Pancreas (tissue), 10 donors: ENCODE measurements at places on chromosomes 1 and 21.

- DNase-seq, result no peak
Observed at GRCh38 chr1:243710467-243710866, 139.6 kb downstream of the AKT3 start.

DNA sequence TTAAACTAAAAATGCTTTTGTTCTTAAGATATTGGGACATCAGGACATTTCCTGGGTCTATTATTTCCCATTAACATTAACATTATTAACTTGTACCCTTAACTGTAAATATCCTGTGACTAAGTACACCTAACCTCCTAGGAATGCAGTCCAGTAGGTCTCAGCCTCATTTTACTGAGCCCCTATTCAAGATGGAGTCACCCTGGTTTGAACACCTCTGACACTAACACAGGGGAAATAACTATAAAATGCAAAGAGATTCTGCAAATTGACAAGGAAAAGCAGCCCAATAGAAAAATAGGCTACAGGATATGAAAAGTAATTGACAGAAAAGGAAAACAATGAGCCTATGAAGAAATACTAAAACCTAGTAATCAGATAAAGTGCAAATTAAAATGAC, 11.6 kb upstream of the NCMAP start:
- no peak for DNase-seq

DNA sequence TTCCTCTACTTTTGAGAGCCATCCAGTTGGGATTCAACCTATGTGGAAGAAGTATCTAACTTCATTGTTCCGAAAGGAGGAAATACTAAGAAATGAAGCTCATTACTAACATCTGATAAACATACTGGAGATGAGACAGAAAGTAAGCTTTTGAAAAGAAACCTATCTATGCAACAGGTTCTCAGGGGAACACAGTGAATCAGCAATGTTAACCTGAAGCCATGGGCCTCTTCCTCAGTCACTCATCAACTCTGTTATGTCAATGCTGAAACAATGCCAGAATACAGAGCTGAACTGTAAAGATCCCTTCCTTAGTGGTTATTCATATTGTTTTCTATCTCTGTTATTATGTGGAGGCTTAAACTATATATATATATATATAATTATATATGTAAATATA, 55.5 kb upstream of the ESRRG start:
- DNase-seq, result no peak

DNA sequence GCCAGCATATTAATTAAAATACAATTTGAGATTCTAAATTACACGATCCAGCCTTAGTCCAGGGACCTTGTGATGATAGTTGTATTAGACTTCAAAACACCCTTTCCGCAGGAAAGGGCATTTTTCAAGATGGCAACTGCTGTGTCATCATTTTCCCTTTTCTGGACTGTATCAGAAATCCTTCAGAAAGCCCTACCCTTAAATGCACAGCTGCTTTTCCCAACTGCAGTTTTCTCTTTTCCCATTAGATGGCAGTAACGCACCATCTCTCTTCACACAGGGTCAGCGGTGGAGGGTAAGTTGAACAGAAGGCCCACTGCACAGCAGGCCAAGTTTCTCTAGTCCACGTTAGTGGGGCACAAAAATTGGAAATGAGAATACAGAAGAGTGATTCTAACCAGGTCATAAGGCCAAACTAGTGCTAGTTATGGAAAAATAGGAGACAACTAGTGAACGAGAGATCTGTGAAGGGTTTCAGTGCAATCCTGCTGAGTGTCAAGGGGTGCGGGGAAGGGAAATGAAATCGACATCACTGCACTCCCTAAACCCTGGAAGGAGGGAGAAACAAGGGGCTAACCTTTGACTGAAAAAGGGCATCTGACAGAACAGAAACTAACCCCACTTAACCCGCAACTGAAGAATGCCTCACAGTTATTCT, 22.1 kb upstream of the TDRD10 start:
- DNase-seq, result peak; percentile 53

DNA sequence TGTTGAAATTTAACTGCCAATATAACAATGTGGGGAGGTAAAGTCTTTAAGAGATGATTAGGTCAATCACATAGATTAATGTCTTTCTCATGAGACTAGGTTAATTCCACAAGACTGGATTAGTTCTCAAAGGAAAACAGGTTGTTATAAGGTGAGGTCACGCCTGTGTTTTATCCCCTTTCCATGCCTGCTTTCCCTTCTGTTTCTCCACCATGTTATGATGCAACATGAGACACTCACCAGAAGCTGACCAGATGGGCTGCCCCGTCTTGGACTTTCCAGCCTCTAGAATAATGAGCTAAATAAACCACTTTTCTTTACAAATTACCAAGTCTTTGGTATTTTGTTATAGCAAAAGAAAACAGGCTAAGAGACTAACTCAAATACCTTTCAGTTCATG, 70.8 kb downstream of the DDAH1 start:
- DNase-seq, result no peak

GRCh38 chr1:55695151-55695550, 480.0 kb upstream of the USP24 start:
- DNase-seq, result no peak

- DNase-seq, result no peak
Observed at GRCh38 chr1:77222496-77222895, 3.3 kb upstream of the PIGK start.

DNA sequence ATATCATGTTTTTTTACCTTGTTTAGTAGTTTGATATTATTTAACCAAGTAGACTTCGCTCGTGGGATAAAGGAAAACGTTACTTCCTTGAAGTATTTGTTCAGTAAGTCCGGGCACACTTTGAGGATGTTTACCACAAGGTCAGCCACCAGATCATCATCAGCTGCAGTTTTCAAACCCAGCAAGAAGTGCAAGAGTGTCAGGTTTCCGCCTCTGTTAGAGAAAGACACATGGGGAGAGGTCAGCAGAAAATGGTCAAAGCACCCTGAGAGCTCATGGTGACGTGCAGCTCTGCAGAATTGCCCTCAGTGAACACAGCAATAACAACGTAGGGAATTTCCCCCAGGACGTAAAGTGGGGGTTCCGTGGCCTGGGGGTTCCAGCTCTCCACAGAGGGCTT, 24.4 kb downstream of the URB1 start:
- no peak for DNase-seq

GRCh38 chr21:28883931-28884330, 108.7 kb downstream of the LTN1 start:
- DNase-seq, result no peak

GRCh38 chr1:153597206-153597605, 15.7 kb downstream of the S100A16 start:
- DNase-seq, result no peak

DNA sequence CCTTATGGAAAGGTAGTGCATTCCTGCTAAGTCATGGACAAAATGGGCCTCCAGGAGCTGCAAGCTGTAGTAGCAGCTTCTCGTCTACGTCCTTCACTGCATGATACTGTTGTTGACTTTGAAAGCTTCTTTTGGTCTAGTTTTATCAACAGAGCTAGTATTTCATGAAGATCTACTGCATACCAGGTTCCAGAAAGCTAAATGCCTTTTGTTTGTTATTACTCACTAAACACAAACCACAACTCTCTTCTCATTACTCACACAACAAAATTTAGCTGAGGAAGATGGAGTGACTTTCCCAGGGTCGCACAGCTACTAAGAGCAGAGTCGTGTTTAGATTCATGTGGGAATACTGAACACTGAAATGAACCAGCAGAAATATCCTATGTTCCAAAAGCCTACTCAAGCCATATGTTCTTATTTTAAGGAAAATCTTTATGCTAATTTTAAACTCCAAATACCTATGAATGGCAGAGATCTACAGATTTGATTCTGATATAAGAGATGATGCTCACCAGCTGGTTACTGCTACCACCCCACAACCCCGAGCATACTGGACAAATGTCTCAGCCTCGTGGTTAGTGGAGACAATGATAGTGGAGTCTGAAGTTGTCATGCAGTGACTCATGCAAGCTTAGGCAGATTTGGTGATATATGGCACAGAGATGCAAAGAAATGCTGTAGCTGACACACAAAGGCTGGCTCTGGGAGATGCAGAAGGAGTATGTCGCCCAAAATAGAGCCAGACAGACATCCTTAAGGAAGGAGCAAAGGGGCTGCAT, 20.6 kb downstream of the PGBD2 start:
- no peak for DNase-seq

DNA sequence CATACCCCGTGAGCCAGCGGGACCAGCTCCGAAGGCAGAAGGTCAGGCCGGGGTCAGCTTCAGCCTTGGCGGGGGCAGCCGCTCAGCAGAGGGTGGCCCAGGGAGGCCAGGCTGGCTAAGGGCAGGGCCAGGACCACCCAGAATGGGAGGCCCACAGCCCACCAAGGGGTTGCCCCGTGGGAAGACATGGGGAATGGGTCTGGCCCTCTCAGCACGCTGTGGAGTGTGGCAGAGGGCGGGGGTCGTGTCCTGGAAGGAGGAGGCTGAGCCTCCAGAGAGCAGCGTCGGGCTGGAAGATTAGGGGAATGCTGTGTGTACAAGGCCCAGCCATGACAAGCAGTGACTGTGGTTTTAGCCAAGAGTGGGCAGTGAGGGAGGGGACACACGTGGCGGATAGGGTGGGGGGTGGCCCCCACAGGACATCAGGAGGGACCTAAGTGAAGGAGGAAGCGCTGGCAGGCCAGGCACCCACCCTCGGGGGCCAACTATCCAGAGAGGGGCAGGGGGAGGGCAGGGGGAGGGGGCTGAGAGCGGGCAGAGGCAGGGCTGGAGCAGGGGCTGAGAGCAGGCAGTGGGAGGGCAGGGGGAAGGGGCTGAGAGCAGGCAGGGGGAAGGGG, 43.9 kb upstream of the POFUT2 start:
- DNase-seq, result no peak

DNA sequence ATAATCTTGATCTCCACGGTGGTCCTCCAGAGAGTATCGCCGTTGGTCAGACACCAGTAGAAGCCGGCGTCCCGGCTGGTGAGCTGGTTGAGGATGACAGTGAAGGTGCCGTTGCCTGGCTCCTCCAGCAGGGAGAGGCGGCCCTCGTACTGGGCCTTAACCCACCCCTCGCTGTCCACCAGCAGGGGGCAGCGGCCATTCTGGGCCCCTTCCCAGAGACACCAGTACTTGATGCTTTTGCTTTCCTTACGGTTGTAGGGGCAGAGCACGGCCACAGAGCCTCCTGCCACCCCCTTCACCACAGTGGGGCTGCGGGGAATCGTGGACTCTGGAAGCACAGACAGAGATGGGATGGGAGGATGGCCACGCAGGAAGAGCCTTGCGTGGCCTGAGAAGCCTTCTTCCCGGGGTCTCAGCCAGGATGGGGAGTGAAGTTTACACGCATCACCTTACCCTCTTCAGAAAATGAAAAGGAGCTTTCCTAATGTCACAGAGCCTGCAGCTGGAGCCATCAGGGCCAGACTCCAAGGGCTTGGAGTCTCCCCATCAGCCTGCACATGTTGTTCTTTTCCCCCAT, 10.7 kb downstream of the PIGR start:
- peak; percentile 61 for DNase-seq

DNA sequence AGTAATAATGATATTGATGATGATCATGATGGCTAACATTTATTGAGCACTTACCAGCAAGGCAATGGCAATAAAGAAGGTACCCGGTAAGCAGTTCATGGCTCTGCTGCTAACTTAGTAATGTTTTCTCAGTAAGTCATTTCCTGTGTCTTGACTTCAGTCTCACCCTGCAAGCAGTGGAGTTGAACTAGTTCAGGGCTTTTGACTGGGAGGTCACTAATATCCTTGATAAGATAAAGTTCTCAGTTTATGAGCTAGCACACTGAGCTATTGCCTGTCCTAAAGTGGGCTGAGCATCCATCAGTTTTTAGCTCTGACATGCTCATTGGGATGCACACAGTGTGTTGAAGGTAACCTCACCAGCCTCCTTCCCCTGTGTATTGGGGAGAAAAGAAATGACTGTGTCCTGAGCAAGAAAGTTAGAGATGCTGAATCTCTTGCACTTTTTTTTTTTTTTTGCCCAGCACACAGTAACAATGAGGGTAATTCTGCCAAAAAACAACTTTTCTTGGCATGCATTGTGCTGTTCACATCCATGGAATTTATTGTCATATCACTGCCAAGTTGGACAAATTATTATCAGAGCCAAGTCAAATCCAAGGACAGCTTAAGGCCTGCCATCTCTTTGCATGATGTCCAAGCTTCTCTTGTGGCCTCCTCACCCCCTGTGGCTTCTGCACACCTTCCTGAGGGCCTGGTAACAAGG, 55.5 kb upstream of the GADD45A start:
- no peak for DNase-seq

DNA sequence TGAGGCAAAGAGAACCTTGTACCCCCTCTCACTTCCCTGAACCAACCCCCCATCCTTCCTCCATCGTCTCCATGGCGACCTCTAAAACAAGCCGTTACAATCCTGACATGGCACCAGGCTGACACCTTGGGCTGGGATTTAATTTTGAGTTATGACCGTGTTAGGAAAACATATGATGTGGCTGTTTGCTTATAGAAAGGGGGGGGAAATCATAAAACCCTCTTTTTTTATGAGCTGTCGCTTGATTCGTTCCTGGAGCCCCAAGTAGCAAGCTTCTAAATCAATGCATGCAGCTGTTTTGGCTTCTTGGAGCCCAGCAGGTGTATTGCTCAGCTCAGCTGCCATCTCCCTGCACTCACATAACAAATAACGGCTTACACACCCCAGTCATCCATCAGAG, 301.2 kb upstream of the SPAG17 start:
- DNase-seq, result no peak

DNA sequence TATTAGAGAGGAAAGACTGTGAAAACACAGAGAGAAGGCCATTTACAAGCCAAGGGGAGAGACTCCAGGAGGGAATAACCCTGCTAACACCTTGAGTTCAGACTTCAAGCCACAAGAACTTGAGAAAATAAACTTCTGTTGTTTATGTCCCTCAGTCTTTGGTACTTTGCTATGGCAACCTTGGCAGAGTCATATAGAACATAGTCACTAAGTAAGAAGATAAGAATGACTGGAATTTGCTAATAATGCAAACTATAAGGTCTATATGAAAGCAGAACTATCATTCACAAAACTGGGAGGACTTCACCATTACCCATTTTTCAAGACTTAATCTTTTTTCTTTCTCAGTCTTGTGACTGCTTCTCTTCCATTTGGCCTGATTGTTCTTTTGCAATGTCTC, 767.3 kb upstream of the ADAMTS5 start:
- DNase-seq, result no peak

- DNase-seq, result no peak
Observed at GRCh38 chr1:213829780-213830179, 158.0 kb upstream of the PROX1 start.

DNA sequence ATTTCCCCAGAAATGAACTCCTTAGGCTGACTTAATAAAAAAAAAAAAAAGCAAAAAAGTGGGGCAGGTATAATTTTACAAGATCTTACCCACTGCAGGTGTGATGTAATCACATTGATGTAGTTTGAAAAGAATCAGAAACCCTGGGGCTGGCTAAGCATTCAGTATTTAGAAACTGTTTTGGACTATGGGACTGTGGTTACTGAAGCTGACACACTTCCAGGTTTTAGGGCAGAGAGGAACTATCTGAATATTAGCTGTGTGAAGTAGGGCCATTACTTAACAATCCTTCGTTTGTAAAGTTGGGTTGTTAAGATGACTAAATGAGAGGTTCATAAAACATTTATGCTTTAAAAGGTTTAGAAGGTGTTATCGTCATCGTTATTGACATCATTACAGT, 165.3 kb downstream of the FASLG start:
- DNase-seq, result no peak
